ENCODE measurements at places on chromosomes 6 and 20.

GRCh38 chr20:11192106-11192505, 518.3 kb upstream of the JAG1 start:
- no peak for DNase-seq

- no peak for DNase-seq
Measured at GRCh38 chr6:72414657-72415056, 207.2 kb upstream of the KCNQ5 start.

DNA sequence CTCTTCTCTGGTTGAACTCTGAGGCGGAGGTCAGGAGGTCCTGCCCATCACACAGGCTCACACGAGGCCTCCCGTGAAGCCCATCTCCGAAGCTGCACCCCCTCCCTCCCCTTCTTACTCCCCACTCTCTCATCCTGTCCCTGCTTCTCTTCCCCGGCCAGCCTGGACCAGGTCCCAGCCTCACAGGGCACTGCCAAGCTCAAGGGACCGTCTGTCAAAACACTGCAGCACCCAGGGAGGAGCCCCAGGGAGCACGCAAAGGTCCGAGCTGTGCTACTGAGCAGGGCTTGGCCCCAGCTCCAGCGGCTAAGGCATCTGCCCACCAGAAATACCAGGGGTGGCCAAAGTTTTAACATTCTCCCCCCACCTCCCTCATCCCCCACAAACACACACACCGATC, 70.0 kb downstream of the PSMG4 start:
- DNase-seq: no peak

DNA sequence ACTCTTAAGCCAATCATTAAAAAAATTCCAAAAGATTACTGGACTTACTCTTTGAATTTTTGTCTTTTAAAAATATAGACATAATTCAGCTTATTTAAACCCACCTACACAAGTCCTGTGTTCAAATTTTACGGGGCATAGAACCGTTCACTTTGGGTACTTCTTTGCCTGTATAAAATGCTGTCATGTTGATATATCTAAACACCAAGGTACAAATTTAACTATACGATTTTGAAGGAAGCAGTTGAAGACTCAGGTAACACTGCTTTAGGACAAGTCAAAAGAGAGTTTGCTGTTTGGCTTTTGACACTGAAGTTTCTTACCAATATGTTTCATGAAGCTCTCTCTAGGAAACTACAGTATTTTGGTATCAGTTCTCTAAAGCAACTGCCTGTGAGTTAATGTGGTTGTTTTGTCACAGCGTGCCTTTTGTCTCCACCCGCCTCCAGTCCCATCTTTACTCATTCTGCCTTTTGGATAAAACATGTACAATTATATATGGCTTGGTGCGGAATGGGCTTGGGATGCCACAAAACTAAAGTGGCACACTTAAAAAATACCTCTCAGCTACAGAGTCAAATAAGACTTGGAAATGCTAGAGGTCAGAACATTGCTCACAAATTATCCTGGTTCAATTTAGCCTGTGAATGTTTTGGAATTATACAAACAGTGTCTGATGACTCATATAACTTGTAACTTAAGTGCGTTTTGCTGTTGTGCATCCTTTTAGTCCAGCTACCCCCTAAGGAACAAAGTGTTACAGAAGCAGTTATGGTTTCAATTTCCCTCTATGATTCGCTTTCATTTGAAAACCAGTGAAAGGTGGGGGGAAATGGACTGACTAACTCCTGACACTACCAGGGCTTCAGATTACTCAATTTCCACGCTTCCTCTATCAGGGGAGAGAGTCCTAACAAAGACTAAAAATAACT, 38.7 kb downstream of the RGS17 start:
- no peak for DNase-seq

DNA sequence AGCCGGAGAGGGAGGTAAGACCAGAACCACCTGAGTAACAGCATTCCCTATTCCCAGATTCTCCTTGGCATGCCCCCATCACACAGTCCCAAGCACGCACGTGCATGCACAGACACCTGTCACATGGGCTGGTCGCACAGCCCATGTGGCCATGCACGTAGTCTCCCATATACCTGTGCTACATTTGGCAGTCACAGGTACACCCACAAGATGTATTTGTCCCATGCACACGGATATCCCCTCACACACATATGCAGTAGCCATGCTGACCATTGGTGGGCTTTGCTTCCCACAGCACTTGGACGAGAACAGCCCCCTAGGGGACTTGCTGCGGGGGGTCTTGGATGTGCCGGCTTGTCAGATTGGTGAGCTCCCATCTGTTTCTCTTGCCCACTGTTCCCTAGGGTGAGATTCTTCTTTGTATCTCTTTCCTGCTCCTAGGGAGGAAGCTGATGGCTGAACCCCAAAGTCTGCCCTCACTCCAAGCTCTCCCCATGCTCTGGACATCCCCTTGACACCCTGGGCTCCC, 31.9 kb downstream of the PLCG1 start:
- no peak for DNase-seq

Data from SK-N-SH (cell line).